ENCODE measurements at places on chromosomes 6 and 20.

GRCh38 chr20:5920581-5920980 is 29.8 kb downstream of the TRMT6 start:
- no peak for DNase-seq

DNA sequence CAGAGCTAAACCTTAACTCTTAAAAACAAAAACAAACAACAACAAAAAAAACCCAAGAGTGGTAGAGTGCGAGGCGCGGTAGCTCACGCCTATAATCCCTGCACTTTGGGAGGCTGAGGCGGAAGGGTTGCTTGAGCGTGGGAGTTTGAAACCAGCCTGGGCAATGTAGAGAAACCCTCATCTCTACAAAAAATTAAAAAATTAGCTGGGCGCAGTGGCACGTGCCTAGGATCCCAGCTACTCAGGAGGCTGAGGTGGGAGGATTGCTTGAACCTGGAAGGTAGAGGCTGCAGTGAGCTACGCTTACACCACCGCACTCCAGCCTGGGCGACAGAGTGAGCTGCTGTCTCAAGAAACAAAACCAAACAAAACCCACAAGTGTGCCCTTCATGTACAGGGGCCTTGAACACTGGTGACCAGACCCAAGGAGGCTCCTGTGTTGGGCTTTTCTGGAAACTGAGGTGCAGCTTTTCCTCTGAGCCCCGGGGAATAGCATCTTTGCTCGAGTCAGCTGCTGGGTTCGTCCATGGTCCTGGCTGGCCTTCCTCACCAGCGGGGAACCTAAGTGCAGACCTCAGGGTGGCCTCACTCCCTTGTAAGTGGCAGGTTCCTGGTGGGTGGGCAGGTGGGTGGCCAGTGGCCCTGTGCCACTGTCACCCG is 39.9 kb downstream of the PYGB start:
- DNase-seq: no peak

GRCh38 chr20:31484001-31484400 is 8.9 kb downstream of the REM1 start:
- DNase-seq: no peak

DNA sequence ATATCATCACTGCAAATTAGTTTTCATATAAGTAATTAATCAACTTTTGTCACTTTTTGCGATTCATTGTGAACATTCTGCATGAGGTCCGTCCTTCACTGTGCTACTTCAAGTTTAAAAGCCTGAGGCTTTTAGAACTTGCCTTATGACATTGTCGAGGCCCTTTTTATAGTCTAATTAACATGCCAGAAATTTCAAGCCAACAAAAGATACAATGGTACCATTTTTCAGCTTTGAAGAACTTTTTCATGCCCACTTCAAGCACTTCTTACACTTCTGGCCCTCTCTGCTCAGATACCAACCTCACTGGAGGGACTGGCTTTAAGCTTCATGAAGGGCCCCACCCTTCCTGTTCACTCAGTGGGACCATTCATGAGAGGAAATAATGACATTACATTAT is 323.1 kb downstream of the TPBG start:
- no peak for DNase-seq

GRCh38 chr6:43444582-43444981 is 10.8 kb downstream of the DLK2 start:
- no peak for DNase-seq

DNA sequence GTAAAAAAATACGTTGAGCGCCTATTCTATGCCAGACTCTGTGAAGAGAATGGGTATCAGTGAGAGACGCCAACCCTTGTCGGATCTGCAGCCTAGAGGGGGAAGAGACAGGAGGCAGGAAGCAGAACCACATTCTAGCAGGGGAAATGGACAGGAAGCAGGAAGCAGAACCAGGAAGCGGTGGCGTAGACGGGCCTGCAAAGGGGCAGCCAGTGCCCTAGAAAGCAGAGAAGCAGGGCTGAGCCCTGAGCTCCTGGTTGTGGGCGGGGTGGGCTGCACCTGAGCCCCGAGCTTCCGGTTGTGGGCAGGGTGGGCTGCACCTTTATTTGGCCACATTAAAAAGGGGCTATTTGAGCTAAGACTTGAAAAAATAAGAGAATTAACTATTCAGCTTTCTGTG is 71.9 kb downstream of the FAM120B start:
- no peak for DNase-seq
